ENCODE measurements at places on chromosomes 13 and 19. TPM values are rescaled to one million over a fixed set of nuclear protein-coding genes. Genes with fewer than 3 reads are reported as not detected.

Gene CASP14
- not detected for total RNA-seq

Gene DPF1
- total RNA-seq = 2.4 TPM

Gene GPR183
- 0.63 TPM for total RNA-seq

Gene PHF11
- 26.0 TPM for total RNA-seq

Gene HSD17B14
- total RNA-seq = 13.5 TPM

Gene ZNF331
- 7.9 TPM for total RNA-seq

Gene FCAR
- total RNA-seq = not detected

Gene PSG11
- total RNA-seq = not detected

Gene SYNGR4
- not detected for total RNA-seq

Gene TBXA2R
- 5.8 TPM for total RNA-seq

Gene CYP4F8
- total RNA-seq = not detected

Gene HPN
- total RNA-seq = not detected

Gene TMEM38A
- 3.7 TPM for total RNA-seq

Gene IQCN
- 2.4 TPM for total RNA-seq

GRCh38 chr19:13847407-13848339 is 29.3 kb upstream of the NANOS3 start:
- no peak for DNase-seq

- DNase-seq = no peak
Observed at GRCh38 chr19:44608391-44608821, 5.0 kb upstream of the IGSF23 start.

GRCh38 chr13:97124915-97125809 is 97.0 kb upstream of the MBNL2 start:
- no peak for DNase-seq

DNA sequence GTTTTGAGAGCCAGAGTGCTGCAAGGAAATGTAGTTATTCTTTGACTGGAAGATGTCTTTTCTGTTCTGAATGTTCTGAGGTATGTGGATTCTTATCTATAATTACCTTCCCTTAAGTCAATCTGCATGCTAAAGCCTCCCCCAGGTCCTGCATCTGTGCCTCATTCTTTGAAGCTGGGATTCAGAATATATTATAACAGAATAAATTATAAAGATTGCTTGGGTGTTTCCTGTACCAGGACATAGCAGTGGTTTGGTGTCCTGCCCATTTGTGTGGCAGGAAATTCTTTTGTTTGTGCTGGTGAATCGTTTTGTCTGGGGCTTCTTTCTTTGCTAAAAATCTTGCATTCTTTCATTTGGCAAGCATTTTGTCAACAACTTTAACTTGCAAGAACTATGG is 60.2 kb downstream of the ITGBL1 start:
- DNase-seq = no peak

DNA sequence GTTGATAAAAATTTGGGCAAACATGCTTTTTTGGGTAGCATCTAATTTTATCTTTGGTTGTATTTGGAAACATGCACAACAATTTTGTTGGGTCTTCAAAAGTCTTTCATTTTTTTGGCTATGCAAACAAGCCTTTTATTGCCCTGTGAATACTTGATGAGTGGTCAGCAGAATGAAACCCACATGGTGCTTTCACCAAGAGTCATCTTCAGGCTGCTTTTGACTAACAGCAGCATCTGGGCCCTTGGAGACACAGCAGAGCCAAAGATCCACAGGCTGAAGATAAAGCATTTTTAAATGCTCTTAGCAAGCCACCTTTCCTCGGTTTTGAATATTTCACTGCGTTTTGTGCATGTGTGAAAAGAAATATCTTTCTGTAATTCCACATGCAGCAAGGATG is 154.9 kb downstream of the FGF9 start:
- DNase-seq = no peak

DNA sequence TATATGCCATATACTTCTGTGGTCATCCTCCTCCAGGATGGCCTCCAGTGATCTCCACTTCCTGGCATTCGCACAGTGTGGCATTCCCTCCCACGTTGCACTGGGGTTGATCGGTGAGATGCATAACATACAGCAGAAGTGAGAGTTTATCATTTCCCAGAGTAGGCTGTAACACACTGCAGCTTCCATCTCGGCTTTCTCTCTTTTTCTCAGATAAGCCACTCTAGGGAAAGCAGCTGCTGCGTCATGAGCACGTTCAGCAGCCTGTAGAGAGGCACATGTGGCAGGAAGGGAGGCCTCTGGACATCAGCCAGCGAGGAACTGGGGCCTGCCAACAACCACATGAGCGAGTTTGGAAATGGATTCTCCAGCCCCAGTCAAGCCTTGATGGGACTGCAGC is 807.1 kb downstream of the DIAPH3 start:
- no peak for DNase-seq

DNA sequence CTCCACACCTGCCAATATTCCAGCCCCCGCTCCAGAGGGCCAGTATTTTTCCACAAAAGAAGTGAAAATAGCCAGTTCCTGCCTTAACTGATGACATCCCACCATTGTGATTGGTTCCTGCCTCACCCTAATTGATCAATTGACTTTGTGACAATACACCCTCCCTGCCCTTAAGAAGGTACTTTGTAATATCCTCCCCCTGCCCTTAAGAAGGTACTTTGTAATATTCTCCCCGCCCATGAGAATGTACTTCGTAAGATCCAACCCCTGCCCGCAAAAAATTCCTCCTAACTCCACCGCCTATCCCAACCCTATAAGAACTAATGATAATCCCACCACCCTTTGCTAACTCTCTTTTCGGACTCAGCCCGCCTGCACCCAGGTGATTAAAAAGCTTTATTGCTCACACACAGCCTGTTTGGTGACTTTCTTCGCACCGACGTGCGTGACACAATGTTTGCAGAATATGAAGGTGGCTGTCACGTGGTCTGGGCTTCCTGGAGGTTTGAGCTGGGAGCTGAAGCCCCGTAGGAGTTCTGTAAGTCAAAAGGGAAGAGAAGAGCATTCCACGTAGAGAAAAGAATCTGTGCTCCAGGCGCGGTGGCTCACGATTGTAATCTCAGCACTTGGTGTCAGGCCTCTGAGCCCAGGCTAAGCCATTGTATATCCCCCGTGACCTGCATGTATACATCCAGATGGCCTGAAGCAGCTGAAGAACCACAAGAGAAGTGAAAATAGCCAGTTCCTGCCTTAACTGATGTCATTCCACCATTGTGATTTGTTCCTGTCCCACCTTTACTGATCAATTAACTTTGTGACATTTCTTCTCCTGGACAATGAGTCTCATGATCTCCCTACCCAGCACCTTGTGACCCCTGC is 6.2 kb upstream of the FUT3 start:
- DNase-seq = no peak

DNA sequence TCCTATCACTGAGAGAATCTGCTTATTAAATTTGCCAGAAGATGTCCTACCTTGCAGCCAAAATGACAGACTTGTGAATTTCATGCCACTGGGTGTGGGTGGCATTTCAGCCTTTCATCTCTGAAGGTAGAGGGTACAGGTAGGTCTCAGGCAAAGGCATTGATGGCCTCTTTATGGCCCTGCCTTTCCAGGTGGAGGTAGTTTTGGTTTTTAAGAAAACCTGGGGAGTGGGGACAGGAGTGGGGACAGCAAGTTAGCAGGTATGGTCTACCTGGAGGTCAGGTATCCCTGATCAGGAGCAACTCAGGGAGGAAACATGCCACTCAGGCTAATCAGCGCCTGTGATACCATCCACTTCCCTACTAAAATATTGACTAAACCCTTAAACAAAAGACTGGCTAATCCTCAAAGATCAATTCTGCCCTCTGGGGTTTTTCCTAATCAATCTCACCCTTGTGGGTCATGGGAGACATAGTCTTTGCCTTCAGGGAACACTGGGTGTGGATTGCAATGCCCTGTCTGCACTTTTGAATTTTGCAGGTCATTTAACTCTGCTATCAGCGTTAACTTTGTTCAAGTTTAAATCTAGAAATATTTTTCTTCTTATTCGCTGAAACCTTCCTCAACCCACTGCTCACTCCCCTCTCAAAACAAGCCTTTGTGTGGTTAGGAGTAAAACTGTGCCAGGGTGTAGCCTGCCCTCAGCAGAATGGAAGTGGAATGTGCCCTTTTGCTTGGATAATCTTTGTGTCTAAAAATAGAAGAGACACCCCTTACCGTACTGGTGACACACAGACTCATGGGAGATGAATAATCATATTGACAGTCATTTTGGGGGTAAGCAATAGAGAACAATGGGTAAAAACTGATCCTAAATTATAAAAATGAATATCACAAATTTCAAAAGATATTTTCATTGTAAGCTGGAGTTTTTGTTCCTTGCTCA is 233.7 kb downstream of the COG6 start:
- no peak for DNase-seq

- no peak for DNase-seq
Observed at GRCh38 chr13:51959773-51960172, 51.5 kb downstream of the ATP7B start.

DNA sequence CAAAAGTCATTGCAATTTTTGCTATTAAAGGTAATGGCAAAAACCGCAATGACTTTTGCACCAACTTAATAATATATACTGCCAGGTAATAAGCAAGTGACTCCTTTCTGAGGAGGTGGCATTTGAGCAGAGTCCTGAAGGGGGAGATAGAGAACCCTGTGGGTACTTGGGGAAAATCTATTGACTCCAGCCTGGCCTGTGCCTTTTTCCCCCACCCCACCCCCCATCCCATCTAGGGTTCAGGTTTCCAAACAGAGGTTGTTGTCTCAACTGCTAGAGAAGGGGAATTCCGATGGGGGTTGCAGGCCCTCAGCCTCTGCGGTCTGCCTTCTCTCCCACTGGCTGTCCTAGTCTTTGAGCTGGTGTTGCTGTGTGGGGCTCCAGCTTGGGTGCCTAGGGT is 11.5 kb downstream of the S1PR2 start:
- no peak for DNase-seq

- no peak for DNase-seq
Observed at GRCh38 chr13:51827254-51827653, 17.7 kb downstream of the TMEM272 start.

DNA sequence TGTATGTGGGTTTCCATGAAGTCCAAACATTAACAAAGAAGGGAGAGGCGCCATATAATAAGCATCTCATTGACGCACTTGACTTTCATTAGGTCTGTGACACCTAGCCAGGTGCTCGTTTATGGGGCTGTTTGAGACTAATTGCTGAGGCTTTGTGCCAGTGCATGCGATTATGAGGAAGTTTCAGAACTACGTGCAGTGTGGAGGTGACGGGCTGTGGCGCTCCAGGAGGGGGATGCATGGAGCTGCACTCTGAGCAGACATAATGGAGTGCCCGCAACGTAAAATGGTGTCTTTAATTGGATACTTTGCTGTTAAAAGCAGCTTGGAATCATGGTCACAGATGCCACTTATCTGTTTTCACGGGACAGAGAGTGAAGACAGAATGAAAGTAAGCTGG is 223.2 kb downstream of the FGF9 start:
- DNase-seq = no peak

- DNase-seq = no peak
Observed at GRCh38 chr13:35498231-35498630, 21.7 kb upstream of the MAB21L1 start.

DNA sequence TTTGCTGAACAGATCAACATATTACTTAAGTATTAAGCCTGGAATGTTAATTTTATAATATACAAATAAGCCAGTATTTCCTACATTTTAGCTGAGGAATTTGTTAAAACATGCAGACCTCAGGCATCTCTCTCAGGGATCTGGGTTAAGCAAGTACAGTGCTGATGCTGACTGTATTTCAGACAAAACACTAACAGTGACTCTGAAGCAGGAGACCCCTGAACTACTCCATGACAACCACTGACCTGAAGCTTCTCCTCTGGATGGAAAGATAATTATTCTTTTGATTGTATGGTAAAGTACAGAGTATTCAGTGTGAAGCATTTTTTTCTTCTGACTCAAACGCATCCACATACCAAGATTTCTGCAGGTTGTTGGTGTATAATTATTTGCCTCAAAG is 680.8 kb downstream of the LIG4 start:
- DNase-seq = no peak

DNA sequence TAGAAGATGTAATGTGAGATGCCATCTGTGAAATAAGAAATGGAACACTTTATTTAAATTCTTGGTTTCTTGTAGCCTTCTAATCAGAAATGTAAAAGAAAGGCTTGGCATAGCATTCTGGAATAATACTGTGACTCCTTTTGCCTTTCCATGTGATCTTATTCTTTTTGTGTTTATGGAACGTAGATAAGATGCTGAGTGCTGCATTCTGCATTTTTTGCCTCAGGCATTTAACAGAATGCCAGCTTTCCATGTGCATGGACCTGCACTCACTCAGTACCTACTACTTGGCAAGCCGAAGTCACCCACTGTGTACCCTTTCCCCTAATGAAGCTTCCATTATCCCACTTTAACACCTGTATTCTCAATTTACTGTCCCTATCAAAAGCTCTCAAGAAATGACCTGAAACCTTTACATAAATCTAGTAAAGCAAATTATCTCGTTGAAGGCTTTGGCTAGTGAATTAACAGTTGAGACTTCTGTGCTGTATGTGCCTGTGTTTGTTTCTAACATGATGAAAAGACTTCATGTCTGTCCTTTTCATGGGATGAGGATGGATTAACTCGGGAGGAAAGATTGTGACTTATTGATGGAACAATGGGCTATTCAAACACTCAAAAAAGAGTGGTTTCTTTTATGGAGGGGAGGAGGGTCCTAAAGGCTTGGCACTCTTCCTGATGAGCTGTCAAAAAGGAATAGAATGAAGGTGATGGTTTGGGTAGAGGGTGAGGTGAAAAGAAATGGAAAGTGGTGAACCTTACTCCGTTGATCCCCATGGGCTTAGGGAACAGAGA is 44.7 kb upstream of the FRY start:
- DNase-seq = no peak

DNA sequence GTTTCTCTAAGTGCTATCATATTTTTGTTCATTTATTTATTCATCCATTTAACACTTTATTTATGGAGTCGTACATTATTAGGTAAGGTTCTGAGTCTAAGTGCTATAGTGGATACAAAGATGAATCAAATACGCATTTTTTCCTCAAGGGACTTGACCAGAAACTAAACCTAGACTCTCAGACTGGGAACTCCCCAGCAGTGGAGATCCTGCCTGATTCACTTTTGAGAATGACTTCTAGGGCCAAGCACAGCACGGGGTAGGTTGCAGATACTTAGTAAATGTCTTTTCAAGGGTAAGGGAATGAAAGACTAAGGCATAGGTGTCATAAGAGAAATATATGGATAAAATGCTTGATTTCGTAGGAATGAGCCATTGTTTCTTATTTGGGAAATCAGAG is 7.2 kb downstream of the DNAJC15 start:
- DNase-seq = no peak

GRCh38 chr13:31427151-31428100 is 227.7 kb downstream of the B3GLCT start:
- DNase-seq = no peak

All from chondrocyte (in vitro differentiated cells).